Inflammatory macrophage treated with lipopolysaccharide for 4 hours (primary cell): ENCODE measurements at places on chromosomes 3 and 15.

- peak; percentile 42 for DNase-seq
These were observed 188.7 kb upstream of the LINGO1 start for GRCh38 chr15:77821188-77821958.

- no peak for DNase-seq
These were observed 2.6 kb downstream of the SMAD3 start for GRCh38 chr15:67067930-67068551.

- DNase-seq: no peak
These were observed 21.4 kb downstream of the TBC1D2B start for GRCh38 chr15:78055919-78056713.

GRCh38 chr3:9855594-9855993 is 11.8 kb upstream of the RPUSD3 start:
- DNase-seq: no peak

DNA sequence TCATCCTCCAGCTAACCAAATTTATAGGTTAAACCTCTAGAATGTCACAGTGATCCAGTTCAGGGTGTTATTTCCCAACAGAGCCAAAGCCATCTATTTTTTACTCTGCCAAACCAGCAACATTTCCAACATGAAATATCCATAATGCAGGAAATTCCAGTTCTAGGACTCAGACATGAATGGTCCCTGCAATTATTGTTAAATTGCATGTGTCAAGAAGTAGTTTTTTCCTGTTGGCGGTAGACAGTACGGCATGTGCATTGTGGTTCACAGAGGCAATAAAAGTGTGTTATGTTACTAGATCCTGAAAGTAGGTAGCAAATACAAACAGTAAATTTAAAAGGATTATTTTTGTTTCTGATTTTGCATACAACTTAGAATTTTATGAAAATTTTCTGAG is 215.7 kb upstream of the THBS1 start:
- no peak for DNase-seq

DNA sequence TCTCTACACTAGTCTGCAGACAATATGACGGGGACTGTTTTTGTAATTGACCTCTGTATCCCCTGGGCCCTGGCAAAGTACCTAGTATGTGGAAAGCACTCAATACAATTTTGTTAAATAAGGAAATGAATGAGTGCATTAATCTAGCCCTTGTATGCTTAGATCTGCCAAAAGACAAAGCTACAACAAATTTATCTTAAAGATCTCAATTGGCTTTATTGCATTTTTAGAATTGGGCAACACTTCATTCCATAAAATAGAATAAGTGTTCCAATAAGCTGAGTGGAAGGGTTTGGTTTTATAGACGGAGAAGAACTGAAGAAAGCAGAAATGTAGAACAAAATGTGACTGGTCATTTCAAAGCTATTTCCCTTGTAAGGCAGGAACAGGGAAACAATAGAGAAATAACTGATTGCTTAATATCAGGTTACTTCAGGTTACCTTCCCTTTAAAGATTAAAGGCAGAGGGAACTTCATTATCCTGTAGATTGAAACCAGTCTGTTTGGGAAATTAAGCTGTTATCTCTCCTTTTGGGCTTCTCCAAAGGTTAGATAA is 108.3 kb upstream of the MME start:
- peak; percentile 40 for DNase-seq

DNA sequence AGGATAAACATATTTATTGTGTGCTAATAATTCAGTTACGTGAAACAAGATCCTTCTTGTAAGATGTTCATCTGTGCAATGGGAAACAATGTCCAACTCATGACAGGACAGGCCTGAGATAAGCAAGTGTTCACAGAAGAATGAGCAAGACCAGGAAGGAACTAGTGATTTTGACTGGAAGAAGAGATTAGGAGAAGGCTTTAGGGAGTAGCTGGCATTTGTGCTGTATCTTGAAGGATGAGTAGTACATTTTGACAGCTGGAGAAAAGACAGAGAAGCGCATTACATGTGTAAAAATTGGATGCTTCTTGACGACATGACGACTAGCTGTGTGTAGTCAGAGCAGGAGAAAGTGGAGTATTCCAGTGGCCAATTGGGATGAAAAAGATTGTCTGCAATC is 48.4 kb downstream of the GBE1 start:
- DNase-seq: no peak

- no peak for DNase-seq
These were observed 241.7 kb upstream of the ICE2 start for GRCh38 chr15:60720493-60721256.

DNA sequence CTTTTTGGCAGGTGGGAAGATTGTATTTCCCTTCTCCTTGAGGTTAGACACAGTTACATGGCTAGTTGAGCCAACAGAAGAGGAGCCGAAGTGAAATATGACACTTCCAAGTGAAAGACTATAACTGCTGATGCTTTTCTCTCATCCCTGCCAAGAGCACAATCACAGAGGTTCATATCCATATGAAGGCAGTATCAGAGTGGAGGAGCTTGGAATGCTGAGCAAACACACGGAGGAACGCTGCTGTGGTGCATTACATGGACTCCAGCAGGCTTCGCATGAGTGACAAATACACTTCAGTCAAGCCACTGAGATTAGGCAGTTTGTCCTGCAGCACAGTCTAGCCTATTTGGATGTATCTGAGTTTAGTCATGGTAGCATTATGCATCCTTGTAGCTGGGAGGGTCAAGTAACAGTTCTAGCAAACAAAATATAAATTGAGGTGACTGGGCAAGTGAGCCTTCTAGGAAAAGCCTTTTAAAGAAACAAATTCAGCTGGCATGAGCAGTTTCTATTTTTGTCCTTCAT is 5.4 kb downstream of the IQCF6 start:
- DNase-seq: no peak

DNA sequence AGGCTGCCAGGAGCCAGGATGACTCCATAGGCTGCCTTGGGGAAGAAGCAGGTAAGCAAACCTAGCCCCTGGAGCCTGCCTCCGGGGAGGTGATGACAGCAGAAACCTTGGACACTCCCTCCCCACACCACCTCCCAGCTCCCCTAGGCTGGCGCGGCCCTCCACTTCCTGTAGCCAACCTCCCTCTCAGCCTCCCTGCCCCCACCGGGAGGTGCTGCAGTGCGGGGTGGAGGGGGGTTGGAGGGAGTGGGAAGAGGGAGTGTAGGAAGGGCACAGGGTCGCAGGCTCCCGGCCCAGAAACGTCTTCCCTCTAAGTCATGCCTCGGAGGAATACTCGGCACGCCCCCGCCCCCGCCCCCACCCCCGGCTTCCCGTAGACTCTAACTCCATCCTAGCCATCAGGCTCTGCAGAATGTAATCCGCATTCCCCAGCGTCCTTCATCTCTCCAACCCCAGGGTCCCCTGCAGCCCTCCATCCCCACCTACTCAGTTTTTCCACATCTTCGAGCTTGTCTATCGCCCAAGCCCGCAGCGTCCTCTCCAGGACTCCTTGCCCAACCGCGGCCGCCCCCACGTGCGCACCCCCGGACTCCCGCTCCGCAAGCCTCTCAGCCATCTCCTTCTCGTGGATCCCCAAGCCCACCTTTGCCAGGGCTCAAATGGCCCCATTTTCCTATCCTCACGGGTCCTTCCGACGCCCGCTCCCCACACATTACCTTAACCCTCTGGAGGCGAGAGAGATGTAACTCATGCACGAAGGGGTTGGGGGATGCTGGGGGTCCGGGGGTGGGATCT is 528 bp downstream of the LPCAT4 start:
- DNase-seq: peak; percentile 7

- peak; percentile 58 for DNase-seq
These were observed 63.9 kb upstream of the HES1 start for GRCh38 chr3:194072097-194072428.

DNA sequence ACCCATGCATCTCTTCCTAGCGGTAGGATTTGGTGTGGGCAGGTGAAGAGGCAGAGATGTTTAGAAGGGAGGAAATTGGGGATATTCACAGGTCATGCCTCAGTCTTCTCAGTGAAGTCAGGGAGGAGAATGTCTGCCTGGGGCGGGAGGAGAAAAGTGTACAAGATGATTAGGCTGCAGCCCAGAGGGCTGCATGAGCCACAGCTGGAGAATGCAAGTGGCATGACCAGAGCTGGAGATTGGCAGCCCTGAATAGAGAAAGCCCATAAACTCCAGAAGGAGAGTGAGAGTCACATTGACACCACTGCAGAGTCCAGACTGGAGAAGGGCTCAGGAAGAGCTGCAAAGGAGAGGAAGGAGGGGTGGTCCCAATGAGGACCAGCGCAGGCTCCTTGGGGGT is 22.6 kb downstream of the PDHB start:
- no peak for DNase-seq

DNA sequence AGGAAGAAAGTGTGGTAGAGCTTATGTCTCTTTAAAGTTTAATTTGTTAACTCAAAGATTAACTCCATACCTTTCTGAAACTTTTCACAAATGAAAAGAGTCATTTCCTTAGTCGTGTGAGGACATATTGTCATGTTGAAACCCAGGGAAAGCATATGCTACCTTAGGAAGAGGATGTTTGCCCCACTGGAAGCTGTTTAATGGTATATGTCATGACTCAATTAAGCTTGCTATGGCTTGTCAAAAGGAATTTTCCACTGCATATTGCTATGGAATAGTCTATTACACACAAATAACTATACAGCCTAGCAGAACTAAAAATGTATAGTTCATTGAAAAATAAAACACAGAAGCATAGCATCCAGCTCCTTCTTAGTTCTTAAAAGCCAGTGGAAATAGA is 69.9 kb downstream of the NSUN3 start:
- no peak for DNase-seq

DNA sequence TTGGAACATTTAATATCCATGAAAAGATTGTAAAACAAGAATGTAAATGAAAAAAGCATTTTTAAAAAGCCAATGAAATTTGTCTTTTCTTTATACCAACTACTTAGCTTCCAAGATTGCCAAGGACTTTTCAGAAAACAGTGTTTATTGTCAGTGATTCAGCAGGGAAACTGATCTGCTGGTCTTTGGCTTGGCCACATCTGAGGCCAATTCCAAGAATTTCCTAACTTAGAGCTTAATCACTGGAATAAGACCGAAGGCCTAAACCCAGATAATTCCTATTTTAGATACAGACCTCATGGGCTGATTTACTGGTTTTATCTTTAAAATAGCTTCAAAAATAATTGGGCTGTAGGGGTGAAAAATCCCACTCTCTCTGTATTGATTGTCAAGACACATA is 260.5 kb upstream of the RORA start:
- DNase-seq: no peak

DNA sequence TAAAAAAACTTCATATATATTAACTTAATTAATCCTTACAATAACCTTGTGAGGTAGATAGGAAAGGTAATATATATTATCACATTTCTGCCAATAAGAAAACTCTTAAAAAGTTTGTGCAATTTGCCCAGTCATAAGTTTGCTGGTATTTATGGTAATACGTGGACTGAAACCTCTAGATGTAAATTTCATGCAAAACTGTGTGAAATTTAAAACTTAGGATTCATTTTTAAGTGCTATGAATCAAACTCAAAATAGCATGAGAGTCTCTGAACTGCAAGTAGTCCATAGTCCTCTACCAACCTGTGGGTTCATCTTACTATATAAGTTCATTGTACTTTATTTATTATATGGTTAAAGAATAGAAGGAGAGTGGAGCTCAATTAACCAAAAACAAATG is 56.4 kb downstream of the ZBTB20 start:
- no peak for DNase-seq

DNA sequence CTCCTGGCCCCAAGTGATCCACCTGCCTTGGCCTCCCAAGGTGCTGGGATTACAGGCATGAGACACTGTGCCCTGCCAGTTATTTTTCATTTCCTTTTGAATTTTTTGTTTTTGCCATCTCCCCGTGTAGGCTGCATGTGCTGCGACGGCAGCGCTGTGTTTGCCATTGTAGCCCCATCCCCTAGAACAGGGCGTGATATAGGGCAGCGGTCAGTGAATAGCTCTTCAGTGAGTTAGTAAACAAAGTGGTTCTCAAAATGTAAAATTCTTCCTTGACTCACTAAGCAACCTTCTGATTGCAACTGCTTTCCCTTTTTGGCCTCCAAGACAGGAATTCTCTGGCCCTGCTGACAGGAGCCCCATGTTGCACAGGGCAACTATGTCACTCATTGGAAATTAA is 138.1 kb upstream of the CTDSPL start:
- no peak for DNase-seq

DNA sequence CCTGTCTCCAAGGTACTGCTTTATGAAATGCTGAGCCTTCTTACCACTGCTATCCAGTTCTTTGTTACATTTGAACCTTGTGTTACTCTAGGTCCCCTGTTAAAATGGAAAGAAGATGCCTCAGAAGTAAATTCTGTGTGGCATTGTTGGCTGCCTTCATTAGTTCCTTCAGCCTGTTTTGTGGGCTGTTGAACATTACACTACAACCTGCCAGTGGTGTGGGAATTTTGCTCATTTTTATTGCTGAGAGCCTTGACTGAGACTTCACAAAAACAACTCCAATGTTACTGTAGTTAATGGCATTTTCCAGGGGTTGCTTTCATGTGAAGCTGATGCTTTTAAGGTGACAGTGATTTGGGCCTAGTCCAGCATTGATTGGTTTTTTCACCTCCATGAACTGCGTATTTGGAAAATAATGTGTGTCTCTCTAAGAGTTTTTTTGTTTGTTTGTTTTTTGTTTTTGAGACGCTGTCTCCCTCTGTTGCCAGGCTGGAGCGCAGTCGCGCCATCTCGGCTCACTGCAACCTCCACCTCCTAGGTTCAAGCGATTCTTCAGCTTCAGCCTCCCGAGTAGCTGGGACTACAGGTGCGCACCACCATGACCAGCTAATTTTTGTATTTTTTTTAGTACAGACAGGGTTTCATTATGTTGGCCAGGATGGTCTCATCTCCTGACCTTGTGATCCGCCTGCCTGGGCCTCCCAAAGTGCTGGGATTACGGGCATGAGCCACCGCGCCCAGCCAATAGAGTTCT is 4.3 kb downstream of the MAPK6 start:
- no peak for DNase-seq

GRCh38 chr15:29383367-29383766 is 113.7 kb upstream of the NSMCE3 start:
- DNase-seq: no peak
